ENCODE measurements at places on chromosomes 11 and 22. TPM values are rescaled to one million over a fixed set of nuclear protein-coding genes. Genes with fewer than 3 reads are reported as not detected.

PHOX2A gene
- total RNA-seq, result not detected

OR4A16 gene
- not detected for total RNA-seq

ROBO3 gene
- 4.2 TPM for total RNA-seq

GRAMD1B gene
- total RNA-seq, result 4.8 TPM

HMOX1 gene
- 169 TPM for total RNA-seq

OR52N4 gene
- not detected for total RNA-seq

SSRP1 gene
- 49.5 TPM for total RNA-seq

LRRC32 gene
- total RNA-seq, result 45.1 TPM

OR6T1 gene
- total RNA-seq, result not detected

FXYD2 gene
- total RNA-seq, result not detected

NRXN2 gene
- 8.0 TPM for total RNA-seq

OR52I2 gene
- total RNA-seq, result not detected

MRPL23 gene
- total RNA-seq, result 55.7 TPM

HBG2 gene
- total RNA-seq, result not detected

PANX3 gene
- not detected for total RNA-seq

TCN1 gene
- total RNA-seq, result not detected

OR8B8 gene
- not detected for total RNA-seq

ANKRD42 gene
- total RNA-seq, result 13.2 TPM

DRD4 gene
- total RNA-seq, result 0.07 TPM

VWCE gene
- 1.9 TPM for total RNA-seq

RGL4 gene
- not detected for total RNA-seq

RAG1 gene
- total RNA-seq, result 0.65 TPM

OR2AT4 gene
- total RNA-seq, result not detected

FOSL1 gene
- total RNA-seq, result 9.8 TPM

DDX25 gene
- total RNA-seq, result not detected

IGSF9B gene
- 2.2 TPM for total RNA-seq

LRRC10B gene
- 0.20 TPM for total RNA-seq

F2 gene
- total RNA-seq, result not detected

FGF19 gene
- not detected for total RNA-seq

TOP3B gene
- total RNA-seq, result 31.0 TPM

GANAB gene
- 612 TPM for total RNA-seq

CRYBB2 gene
- total RNA-seq, result not detected

APOA4 gene
- total RNA-seq, result not detected

MMP11 gene
- total RNA-seq, result 37.1 TPM

TMEM191C gene
- 1.1 TPM for total RNA-seq

CALCA gene
- not detected for total RNA-seq

ELMOD1 gene
- 1.1 TPM for total RNA-seq

ZDHHC5 gene
- 47.3 TPM for total RNA-seq

TRIM29 gene
- total RNA-seq, result 0.33 TPM

MRGPRF gene
- total RNA-seq, result 65.7 TPM

SLC6A5 gene
- not detected for total RNA-seq

Measured in smooth muscle cell of the pulmonary artery (primary cell).